ENCODE measurements at places on chromosomes 11 and 22.

DNA sequence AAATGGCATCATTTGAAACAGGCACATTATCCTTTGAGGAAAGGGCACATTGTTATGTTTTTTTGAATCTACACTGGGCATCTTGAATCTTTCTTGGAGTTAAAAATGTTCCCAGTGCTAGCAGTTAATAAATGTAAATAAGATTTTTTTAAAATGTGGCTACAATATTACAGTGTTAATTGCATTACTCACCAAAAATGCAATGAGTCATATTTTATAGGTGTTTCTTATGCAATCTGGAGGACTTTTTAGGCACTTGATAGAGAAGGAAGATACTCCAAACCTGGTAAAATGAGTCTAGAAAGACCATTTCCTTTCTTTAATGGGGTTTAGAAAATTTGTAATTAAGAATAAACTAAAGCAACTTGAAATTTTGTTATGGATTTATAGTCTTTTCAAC, 238.0 kb downstream of the METTL15 start:
- DNase-seq: no peak

DNA sequence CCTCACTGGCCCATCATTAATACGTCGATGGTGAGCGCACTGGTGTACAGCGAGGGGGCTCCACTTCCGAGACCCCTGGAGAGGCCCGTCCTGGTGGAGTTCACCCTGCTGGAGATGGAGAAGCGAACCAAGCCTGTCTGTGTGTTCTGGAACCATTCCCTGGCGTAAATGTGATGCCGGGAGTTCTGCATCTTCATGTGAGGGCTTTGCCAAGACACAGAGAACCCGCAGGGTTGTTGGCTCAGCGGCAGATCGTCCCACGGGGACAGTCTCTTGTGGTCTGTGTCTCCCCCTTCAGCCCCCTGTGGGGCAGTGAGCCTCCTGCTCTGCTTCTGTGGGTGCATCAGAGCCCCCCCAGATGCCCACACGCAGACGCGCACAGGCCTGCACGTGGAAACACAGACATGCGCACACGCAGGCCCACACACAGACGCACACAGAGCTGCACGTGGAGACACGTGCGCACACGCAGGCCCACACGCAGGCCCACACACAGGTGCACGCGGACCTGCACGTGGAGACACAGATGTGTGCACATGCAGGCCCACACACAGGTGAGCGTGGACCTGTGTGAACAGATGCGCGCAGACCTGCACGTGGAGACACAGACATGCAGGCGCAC, 55.8 kb upstream of the PRODH start:
- DNase-seq: no peak

DNA sequence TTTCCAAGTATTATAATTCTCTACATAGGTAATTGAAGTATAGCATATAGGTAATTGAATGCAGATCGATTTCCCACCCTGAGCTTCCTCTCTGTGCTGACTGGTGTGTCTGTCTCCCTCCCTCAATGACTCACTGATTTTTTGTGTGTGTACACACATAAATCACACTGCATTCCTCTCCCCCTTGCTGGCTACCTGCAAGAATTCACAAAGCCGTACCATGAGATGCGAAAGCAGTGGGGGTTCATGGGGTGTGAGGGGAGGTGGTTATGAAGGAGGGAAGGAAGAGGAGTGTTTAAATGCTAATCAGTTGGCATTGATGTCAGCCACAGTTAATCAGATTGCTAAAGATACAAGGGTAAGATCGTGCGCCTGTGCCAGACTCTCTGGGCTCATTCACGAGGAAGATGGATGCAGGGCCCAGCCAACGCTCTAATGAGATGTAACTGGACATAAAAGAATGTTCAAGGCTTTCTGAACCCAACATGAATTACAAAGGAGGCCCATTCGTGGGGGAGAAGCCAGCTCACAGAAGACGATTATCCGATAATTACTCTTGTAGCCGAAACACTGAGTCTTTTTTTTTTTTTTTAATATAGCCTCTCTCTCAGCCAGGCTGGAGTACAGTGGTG, 107.4 kb downstream of the SEZ6L start:
- no peak for DNase-seq

DNA sequence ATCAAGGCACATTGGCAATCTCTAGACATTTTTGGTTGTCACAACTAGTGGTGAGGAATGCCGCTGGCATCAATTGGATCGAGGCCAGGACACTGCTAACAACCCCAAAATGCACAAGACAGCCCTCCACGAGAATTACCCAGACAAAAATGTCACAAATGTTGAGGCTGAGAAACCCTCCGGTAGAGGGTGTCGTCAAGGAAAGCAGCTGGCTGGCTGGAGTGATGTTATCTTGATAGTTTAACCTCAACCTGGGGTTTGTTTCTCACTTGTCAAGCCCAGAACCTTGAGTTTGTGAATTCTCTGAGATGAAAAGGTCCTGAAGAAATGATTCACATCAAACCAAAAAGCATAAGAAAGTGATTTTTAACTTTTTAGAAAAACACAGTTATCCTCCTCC, 21.1 kb upstream of the TMPRSS13 start:
- no peak for DNase-seq

DNA sequence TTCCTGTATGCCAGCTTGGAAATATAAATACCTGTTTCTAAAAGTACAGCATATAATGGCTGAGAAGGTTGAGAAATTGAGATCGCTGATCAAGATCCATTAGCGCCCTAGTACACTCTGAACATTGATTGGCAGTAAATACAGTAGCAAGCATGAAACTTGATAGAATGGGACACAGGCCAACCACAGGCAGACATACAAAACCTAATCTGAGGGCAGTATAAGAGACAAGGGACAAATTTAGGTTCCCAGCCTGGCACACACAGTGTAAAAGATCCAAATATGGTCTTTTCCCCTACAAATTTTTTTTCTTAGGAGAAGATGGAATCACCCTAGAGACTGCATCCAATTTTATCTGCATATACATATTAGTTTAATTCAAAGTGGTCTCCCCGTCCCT, 126.5 kb upstream of the ARHGAP42 start:
- DNase-seq: no peak

DNA sequence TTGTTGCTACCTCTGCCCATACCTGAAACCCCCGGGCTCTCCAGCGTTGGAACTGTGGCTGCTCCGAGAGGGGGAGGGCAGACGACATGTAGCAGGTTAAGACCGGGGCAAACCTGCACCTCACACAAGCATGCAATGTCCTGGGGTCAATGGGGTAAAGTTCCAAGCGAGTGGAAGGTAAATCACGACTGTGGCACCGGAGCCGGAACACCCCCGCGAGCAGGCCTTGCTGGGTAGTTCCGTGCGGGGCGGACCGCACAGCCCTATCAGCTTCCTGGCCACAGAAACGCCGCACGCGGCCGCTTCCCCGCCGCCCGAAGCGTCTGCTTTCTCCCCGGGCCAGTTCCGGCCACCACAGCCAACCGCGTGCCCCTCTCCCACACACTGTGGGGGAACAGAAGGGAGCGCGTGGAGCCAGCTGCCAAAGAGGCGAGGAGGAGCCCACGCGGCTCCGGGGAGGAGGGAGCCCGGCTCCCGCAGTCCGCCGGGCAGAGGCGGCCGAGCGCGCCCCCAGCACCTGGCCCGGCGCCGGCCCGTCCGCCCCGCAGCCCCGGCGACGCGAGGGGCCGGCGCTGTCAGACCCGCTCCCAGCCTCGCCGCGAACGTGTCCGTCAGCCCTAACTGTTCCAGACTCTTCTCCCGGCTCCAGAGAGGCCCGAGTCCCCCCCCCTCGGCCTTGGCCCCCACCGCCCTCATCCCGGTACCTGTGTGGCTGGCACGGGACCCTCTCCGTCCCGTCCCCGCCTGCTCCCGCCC, 1.6 kb downstream of the SPTBN2 start:
- no peak for DNase-seq

DNA sequence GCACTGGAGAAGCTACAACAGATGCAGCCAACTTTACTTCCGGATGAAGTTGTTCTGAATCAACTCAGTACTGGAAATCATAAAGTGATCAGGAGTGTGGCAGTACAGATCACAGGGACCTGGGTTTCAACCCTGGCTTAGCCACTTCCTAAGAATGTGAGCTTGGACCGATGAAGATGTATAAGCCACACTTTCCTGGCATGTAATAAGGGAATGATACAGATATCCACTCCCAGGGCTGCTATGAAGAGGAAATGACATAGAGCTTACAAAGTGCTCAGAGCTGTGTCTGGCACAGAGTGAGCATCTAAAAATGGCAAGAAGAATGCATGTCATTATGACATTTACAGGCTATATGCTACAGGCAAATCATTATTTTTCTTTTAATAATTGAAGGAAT, 378.7 kb downstream of the NTM start:
- DNase-seq: no peak

- DNase-seq: peak; percentile 70
Measured at GRCh38 chr11:720642-721246, 14.7 kb downstream of the EPS8L2 start.

DNA sequence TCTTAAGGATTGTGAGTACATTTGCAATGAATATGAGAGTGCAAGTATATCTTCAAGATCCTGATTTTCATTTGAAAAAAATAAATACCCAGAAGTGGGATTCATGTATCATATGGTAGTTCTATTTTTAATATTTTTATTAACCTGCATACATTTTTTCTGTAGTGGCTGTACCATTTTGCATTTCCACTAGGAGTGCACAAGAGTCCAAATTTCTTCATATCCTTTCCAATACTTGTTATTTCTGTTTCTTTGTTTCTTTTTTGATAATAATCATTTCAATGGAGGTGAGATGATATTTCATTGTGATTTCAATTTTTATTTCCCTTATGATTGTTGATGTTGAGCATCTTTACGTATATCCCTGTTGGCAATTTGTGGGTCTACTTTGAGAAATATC, 759.8 kb upstream of the CNTN5 start:
- no peak for DNase-seq

- DNase-seq: no peak
Measured at GRCh38 chr11:11324090-11324489, 29.0 kb downstream of the CSNK2A3 start.

- no peak for DNase-seq
Measured at GRCh38 chr11:73521621-73522020, 76.3 kb downstream of the FAM168A start.

DNA sequence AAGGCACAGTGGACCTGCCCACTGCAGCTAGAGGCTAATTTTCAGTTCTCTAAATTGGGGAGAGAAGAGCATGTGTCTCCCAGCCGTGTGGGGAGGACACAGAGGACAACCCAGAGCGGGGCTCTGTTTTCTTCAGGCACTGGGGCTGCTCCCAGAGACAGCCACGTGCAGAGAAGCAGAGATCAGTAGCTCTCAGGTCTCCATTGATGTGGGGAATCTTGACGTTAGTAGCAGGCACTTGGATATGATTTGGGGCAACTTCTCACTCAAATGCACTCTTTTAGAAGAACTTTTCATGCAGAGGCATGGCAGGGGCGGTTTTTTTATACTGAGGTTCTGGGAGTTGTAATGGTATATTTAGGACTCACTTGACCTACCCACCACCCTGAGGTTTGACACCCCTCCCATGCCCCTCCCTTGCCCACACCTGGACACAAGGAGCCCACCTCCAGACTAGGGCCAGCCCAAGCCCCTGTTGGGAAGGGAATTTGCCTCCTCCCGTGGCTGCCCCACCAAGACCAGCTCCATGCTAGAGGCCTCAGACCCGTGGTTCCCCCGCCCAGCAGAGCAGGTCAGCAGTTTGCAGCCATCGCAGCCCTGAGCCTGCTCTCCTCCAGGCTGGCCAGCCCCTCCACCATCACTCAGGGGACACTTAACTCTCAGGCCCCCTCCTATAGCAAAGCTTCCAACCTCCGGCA, 94.2 kb upstream of the RTL6 start:
- DNase-seq: no peak

DNA sequence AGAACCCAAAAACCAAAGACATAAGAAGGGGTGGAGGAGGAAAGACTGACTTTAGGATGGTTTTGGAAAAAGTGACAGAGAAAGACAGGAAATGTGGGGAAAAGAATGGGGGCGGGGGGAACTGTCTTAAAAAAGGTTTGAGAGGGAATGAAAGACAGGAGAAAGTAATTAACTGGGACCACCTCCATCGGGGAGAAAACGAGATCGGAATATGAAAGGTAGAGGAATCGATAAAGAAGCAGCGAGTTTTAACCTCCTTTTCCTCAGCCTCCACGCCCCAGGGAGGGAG, 524 bp downstream of the MTMR2 start:
- DNase-seq: no peak

DNA sequence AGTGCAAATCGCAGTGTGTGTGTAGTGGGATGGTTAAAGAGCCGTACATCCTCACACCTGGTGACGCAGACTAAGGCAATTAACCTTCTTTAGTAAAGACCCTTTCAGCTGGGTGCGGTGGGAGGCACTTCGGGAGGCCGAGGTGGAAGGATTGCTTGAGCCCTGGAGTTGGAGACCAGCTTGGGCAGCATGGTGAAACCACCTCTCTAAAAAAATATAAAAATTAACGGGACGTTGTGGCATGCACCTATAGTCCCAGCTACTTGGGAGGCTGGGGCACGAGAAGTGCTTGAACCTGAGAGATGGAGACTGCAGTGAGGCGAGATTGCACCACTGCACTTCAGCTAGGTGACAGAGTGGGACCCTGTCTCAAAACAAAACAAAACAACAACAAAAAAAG, 31.5 kb downstream of the ZBTB16 start:
- DNase-seq: no peak

GRCh38 chr11:78370406-78371172, 47.0 kb downstream of the GAB2 start:
- DNase-seq: no peak

- no peak for DNase-seq
Measured at GRCh38 chr22:33314316-33314715, 256.1 kb upstream of the SYN3 start.

- DNase-seq: no peak
Measured at GRCh38 chr22:37107816-37108621, 1.5 kb downstream of the TMPRSS6 start.

DNA sequence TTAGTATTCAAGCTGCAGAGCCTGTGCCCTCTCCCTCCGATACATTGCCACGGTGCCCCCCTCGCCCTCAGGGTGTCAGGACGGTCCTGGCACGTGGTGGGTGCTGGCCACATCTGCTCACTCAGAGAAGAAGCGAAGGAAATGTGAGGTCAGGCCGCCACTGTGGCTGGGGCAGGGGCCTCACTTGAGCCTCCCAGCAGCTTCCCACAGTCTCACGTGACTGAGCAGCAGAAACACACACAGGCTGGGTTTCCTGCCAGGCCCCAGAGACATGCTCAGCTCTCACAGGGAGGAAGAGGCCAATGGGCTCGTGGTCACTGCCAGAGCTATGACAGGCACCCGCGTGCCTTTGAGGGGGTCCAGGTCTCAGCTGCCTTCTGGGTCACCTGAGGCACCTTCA, 37.9 kb upstream of the PRR5 start:
- DNase-seq: no peak

DNA sequence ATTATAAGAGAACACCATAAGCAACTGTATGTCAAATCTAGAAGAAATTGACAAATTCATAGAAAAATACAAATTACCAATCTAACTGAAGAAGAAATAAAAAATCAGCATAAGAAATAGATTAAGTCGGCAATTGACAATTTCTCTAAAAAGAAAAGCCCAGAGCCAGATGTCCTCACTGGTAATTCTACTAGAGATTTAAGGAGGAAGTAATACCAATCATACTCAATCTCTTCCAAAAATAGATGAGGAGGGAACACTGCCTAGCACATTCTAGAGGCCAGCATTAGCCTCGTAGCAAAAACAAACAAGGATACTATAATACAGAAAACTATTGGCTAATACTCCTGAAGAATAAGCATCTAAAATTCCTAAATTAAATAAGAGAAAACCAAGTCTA, 40.4 kb upstream of the IGLL5 start:
- no peak for DNase-seq
